NCI-H460 (cell line): ENCODE measurements at places on chromosomes 16 and 17.
A peak's percentile ranks its signal among the peaks of the same experiment; 100 is the strongest.

DNA sequence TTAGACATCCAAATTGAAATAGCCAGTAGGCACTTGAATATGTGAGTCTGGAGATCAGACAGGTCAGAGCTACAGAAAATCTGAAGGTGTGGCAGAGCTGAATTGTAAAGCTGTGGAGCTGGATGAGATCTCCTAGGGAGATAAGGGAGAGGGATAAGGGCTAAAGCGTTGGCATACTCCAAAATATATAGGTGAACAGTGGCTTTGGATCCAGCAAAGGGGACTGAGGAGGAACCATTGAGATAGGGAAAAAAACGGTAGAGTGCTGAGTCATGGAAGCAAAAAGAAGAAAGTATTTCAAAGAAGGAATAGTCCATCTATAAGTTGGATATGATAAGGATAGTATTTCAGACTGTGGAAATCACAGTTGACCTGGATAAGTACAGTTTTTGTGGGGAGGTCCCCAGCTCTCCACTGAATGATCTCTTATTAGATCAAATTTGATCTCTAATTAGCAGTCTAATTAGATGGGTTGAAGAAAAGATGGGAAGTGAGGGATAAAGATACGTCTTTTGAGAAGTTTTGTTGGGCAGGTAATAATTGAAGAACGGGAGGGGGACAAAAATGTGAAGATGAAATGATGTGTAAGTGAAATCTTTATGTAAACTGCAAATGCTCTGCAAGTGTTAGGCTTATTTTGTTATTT lies 587 bp upstream of the DBF4B start:
- peak; percentile 11 for DNase-seq

GRCh38 chr17:42282478-42283080 lies 5.7 kb upstream of the STAT5A start:
- no peak for DNase-seq

GRCh38 chr17:78993981-78994671 lies 14.4 kb upstream of the LGALS3BP start:
- no peak for DNase-seq

DNA sequence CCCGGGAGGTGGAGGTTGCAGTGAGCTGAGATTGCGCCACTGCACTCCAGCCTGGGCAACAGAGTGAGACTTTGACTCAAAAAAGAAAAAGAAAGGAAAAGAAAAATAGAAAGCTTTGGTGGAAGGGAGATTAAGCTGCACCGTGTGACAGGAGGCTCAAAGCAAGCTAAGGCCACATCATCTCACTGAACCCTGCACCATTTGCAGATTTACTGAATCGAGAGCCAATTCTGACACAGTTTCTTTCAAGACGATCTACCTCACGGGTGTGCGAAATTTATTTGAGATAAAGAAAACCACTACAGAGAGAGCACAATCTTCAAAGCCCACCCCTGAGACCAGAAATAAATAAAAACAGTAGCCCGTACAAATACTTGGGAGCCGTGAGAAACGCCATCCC lies 49.6 kb downstream of the RTN4RL1 start:
- no peak for DNase-seq

DNA sequence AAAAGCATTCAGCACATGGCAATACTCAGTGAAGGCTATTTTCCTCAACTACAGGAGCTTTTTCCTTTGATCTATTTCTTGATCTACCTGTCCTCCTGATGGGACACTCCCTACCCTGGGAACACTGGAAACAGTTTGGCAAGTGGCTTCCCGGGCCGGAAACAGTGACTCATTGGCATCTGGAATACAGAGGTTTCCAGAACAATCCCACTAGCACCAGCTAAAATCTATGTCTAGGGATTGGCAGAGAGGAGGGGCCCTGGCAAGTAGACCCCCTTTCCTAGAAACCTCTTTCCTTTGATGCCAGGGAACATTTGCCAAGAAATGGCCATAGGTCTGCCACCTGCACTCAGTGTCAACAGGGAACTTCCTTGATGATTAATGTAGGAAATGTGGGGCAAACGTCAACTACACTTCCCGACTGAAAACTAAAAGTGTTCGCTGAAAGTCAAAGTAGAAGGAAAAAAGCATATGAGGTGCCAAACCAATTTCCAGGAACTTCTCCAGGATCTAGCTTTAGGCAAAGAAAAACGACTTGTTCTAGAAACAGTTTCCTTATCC lies 30.4 kb upstream of the FBXW10B start:
- DNase-seq, result peak; percentile 51

DNA sequence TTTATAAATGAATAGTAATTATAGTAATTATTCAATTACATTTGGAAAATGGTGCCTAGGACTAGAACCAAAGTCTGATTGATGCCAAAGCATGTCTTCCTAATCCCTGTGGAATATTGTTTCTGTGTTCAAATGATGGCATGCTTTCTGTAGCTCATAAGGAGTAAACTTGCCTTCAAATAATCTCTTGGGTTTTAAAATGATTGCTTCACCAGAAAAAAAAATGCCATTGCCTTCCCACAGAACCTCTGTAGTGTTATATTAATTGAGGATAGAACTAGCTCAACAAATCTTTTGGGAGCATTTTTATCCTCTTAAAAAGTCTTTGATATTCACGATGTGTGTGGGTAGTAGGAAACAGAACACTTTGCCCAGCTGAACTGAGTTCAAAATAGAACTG lies 7.7 kb upstream of the TMEM100 start:
- no peak for DNase-seq

DNA sequence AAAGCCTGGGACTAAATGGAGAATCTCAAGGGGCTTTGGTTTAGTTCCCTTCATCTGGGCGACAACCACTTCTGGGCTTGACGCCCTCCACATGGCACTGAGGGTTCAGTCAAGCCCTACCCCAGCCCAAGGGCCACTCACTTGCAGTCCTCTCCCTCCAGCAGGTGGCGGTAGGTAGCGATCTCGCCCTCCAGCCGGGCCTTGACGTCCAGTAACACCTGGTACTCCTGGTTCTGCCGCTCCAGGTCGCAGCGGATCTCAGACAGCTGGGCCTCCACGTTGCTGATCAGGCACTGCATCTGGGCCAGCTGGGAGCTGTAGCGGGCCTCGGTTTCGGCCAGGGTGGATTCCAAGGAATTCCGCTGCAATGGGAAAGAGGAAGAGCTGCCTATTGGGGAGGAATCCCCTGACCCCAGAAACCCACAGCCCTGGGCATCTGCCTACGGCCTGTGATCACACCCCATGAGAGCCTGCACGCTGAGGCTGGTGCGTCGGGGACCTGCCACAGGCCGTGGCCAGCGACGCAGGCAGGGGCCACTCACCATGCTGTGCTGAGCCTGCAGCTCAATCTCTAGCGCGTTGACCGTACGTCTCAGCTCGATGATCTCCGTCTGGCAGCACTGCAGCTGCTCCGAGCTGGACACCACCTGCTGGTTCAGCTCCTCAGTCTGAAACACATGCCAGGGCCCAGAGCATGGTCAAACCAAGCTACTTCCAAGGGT lies 2.7 kb downstream of the KRT36 start:
- DNase-seq, result peak; percentile 21

GRCh38 chr16:49351096-49351487 lies 22.5 kb upstream of the C16orf78 start:
- no peak for DNase-seq
